Sigmoid colon (tissue), 7 donors: ENCODE measurements at places on chromosomes 12 and 14.

DNA sequence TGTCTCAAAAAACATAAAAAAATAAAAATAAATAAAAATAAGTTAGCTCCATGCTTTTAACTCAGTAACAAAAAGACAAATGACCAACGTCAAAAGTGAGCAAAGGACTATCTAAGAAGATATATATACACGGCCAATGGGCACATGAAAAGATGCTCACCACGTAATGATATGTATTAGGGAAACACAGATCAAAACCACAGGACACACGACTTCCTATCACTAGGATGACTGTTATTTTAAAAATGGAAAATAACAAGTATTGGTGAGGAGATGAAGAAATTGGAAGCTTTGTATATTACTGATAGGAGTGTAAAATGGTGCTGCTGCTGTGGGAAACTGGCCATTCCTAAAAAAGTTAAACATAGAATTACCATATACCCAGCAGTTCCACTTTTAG is 20.2 kb upstream of the P2RX7 start:
- DNase-seq: no peak

- no peak for DNase-seq
These were observed 111.9 kb downstream of the CALM1 start for GRCh38 chr14:90508536-90509254.

- no peak for DNase-seq
These were observed 29.9 kb downstream of the TSPAN9 start for GRCh38 chr12:3107071-3107583.

- DNase-seq: no peak
These were observed 488.5 kb upstream of the TBX3 start for GRCh38 chr12:115172521-115172920.

GRCh38 chr14:57847706-57848105 is 18.2 kb downstream of the SLC35F4 start:
- no peak for DNase-seq
